ENCODE measurements at places on chromosomes 3 and 15.

DNA sequence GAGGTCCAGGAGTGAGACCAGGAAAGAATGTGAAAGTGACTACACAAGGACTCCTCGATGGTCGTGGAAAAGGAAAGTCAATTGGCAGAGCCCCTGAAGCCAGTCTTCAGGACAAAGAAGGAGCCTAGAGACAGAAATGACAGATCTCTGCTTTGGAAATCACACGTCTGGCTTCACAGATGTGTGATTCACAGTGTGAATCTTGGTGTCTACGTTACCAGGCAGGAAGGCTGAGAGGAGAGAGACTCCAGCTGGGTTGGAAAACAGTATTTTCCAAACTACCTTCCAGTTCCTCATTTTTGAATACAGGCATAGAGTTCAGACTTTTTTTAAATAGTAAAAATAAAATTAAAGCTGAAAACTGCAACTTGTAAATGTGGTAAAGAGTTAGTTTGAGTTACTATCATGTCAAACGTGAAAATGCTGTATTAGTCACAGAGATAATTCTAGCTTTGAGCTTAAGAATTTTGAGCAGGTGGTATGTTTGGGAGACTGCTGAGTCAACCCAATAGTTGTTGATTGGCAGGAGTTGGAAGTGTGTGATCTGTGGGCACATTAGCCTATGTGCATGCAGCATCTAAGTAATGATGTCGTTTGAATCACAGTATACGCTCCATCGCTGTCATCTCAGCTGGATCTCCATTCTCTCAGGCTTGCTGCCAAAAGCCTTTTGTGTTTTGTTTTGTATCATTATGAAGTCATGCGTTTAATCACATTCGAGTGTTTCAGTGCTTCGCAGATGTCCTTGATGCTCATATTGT is 6.0 kb downstream of the CCR2 start:
- DNase-seq: peak; percentile 66

DNA sequence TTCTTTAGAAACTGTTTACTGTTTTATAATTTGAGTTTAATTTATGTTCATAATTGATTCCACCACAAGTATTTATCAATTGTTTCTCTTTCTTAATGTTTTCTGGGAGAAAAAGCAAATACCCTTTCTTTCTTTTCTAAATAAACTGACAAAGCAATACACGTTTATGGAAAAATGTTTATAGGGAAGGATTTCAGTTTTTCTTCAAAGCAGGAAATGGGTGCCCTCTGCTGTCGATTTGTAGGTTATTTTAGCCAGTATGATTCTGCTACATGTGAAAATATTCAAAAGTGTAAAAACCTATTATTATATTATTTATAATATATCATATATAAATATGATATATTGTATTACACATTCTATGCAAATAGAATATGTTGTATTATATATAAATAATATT is 921.0 kb upstream of the ROBO1 start:
- peak; percentile 29 for DNase-seq

DNA sequence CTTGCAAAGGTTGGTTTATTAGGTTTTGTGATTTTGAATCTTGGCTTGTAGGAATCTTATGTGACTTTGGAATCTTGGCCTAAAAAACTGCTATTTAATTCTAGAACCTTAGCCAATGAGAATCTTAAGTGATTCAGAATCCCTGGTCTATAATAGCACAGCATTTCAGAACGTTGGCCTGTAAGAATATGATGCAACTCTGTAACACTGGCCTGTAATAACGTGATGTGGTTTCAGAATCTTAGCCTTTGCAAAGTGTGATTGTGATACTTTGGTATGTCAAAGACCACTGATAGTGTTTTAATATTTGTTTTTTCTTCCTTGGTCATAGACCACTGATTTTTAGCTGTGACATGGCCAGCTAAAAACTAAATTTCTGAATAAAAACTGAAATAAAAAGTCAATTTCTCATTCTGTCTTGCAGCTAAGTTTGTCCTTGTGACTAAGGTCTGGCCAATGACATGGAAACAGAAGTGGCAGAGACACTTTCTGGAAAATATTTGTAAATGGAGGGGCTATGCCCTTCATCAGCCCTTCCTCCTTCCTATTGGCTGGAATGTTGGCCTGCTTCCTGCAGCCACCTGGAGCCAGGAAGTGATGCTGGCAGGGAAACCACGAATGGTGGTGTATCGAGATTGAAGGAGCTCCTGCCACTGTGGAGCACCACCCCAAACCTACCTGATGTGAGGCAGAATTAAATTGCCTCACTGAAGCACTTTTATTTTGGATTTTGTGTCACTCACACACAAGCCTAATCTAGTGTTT is 42.3 kb upstream of the CORO2B start:
- DNase-seq: no peak

DNA sequence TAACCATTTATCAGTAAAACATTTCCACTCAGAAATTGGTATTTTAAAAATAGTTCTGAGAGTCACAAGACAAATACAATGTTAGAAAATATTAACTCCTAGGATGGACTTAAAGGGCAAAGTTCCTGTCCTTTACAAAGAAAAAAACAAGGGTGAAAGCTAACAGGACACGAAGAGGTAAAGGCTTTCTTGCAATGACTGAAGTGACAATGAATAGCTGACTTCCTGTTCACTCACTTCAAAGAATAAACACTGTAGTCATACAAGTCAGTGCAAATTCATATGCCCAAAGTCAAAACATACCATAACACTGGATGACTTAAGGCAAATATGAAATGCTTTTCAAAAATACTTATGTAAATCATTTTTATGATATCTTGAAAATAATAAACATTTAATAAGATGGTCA is 1389.8 kb upstream of the ALCAM start:
- no peak for DNase-seq

- no peak for DNase-seq
Measured at GRCh38 chr3:4613366-4613765, 120.2 kb downstream of the ITPR1 start.

- DNase-seq: no peak
Measured at GRCh38 chr3:125156456-125156855, 56.1 kb downstream of the SLC12A8 start.

GRCh38 chr15:77118882-77119321 is 48.0 kb upstream of the TSPAN3 start:
- DNase-seq: no peak

DNA sequence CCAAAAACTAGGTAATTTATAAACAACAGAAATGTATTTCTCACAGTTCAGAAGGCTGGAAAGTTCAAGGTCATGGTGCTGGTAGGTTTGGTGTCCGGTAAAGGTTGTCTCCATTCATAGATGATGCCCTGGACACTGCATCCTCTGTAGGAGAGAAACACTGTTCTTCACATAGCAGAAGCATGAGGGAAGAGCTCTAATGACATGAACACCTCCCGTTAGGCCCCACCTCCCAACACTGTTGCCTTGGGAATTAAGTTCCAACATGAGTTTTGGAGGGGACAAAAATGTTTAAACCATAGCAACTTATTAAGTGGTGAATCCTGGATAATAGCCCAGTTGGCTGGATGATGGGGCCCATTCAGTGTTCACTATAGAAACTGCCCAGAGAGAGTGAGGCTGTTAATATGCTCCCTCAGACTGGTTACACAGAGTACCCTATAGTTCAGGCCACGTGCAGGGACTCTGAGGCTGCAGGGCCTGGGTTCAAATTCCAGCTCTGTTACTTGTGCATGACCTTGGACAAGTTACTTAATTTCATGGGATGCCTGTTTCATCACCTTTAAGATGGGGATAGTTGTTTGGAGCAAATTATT is 37.0 kb downstream of the CCNL1 start:
- no peak for DNase-seq

DNA sequence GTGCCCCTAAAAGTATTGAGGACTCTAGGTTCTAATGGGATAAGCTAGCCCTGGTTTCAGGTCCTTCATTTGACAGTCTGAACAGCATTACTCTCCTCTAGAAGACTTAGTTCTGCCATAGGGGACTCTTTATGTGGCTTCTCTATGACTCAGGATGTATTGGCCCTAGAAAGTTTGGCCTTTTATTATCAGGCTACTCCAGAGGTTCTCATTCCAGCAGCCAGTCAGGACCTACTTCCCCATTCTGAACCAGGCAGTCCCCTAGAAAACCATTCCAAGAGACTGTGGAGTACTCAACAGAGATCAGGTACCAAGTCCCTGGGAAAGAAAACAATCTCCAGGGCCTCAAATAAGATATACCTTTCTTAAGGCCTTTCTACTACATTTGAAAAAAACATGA is 157.9 kb upstream of the TSPAN3 start:
- DNase-seq: no peak

DNA sequence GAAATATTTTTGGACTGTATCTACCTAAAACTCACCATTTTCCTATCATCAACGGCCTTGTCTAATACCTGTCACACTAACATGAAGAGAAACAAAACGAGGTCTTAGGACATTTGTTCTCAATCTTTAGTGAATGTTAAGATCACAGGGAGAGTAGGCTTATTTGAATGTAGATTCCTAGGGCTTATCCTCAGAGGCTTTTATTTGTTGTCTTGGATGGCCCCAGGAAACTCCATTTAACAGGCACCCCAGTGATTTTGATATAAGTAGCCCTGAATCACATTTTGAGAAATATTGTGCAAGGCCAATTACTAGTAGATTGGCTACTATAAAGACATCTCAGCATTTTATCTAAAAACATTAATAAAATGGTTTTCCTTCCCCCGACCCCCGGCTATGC is 367.4 kb downstream of the GAP43 start:
- no peak for DNase-seq

DNA sequence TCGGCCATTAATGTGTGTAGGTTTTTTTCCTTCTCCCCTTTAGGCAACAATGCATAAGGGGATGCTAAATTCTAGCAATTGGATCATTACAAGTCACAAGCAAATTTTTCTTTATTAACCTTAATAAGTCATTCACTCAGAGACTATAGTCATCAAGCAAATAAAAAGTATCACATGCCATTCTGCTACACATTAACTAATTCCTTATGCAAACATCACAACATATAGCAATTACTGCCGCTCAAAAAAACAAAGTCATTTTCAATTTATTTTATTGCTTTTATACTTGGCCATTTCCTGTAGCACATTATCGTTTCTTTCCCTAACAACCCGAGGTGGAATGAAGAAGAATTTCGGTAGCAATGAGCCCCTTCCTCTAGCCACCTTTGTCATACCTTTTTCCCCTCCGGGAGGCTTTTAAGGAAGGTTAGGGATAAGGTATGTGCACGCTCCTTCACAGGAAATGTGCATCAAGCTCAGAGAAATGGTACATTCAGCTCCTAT is 421.2 kb downstream of the TIGIT start:
- DNase-seq: no peak

DNA sequence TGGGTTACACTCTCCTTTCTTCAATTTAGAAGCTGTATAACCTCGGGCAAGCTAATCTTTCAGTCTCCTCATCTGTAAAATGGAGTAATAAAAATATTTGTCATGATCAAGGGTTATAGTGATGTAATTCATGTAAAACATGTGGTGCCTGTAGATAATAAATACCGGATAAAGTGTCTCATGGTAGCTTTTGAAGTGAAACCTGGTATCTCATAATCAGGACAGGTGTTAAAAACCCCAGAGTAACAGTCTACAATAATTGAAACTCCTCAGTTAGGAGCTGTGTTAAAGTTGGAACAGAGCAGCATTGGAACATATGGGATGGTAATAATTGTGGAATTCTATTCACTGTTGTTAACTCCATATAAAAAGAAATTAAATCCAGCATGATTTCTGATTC is 884 bp upstream of the KNL1 start:
- no peak for DNase-seq

- DNase-seq: no peak
Measured at GRCh38 chr3:168269001-168269400, 173.3 kb upstream of the GOLIM4 start.

DNA sequence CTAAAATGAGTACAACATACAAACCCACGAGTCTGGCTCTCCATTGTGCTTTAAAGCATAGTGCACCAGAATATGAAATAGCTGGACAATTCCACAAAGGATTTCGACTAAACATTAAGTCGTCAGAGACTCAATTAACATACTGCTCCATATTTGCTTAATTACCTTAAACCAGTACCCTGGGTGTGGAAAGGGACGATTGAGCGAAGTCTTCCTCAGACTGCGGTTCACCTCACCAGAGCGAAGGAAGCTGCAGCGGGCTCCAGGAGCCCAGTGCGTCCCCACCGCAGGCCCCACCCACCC is 218 bp upstream of the TRPC1 start:
- no peak for DNase-seq

DNA sequence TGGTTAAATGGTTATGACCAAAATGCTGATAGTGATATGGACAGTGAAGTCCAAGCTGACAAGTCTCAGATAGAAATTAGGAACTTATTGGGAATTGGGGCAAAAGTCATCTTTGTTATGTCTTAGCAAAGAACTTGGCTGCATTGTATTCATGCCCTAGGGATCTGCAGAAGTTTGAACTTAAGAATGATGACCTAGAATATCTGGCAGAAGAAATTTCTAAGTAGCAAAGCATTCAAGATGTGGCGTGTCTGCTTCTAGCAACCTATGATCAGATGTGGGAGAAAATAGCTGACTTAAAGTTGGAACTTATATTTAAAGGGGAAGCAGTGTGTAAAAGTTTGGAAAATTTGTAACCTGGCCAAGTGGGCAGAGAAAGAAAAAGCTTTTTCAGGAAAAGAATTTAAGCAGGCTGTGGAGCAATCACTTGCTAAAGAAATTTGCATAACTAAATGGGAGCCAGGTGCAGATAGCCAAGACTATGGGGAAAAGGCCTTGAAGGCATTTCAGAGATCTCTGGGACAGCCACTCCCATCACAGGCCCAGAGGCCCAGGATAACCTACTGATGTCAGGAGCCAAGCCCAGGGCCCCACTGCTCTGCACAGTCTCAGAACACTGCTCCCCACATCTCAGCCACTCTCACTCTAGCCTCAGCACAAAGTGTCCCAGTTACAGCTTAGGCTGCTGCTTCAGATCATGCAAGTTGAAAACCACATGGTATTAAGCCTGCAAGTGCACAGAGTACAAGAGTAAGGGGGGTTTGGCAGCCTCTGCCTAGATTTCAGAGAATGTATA is 147.8 kb upstream of the TGFBR2 start:
- DNase-seq: no peak

DNA sequence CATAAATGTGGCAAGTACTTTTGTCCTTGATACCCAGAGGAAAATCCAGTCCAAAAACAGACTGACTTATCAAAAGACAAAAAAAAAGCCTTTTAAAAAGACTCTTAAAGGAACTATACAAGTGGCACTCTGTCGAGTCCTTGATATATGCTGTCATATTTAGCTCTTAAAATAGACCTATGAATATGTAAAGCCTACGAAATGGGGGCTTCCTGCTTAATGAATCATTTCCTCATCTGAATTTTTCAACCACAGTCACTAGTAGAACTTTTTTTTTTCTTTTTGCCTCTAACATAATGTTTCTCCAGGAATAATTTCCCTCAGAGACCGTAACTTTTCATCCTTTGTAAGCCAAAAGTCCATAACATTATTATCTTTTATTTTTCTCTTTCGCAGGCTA is 95.8 kb downstream of the P3H2 start:
- DNase-seq: no peak

- DNase-seq: no peak
Measured at GRCh38 chr3:10474275-10474646, 31.1 kb downstream of the ATP2B2 start.

DNA sequence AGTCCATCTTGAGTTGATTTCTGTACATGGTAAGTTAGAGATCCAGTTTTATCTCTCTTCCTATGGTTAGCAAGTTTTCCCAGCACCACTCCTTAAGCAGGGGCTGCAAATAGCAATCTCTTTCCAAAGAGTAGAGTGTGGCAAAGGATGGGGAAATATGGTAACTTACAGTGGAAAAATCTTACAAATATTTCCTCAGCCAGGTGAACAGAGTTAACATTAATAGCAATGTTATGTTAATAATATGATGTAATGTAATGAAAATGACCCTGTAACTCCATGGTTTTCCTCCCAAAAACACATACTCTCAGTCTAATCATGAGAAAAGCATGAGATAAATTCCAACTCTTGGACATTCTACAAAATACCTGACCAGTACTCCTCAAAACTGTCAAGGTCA is 30.4 kb downstream of the FSIP1 start:
- no peak for DNase-seq

Data from nucleus accumbens (tissue), 56 donors.